CD8-positive, alpha-beta memory T cell (primary cell): ENCODE measurements at places on chromosomes 3 and 15. TPM values are rescaled to one million over a fixed set of nuclear protein-coding genes. Genes with fewer than 3 reads are reported as not detected.

Gene ZBTB20
- total RNA-seq, result 6.5 TPM

Gene QARS1
- 244 TPM for total RNA-seq

Gene ROPN1B
- total RNA-seq, result not detected

Gene GPR171
- 179 TPM for total RNA-seq

Gene CHRNA5
- total RNA-seq, result 8.9 TPM

Gene KBTBD13
- not detected for total RNA-seq

Gene TEX55
- total RNA-seq, result not detected

Gene SPATA16
- total RNA-seq, result not detected

Gene PRR20G
- total RNA-seq, result not detected

Gene SLC25A20
- total RNA-seq, result 29.1 TPM

Gene IL12A
- not detected for total RNA-seq

Gene RSL24D1
- total RNA-seq, result 145 TPM

Gene VIPR1
- total RNA-seq, result 5.9 TPM

Gene NEK4
- total RNA-seq, result 33.5 TPM

Gene DPPA2
- not detected for total RNA-seq

Gene C2CD4A
- 0.13 TPM for total RNA-seq

Gene FNDC3B
- total RNA-seq, result 17.4 TPM

Gene CLRN1
- total RNA-seq, result not detected

Gene STARD5
- total RNA-seq, result 5.8 TPM

Gene SPESP1
- 1.0 TPM for total RNA-seq

Gene PARP15
- 12.7 TPM for total RNA-seq

Gene C3orf49
- not detected for total RNA-seq

Gene SLC24A5
- not detected for total RNA-seq

Gene GOLGA6A
- not detected for total RNA-seq

Gene TRIM42
- not detected for total RNA-seq

Gene SLCO2A1
- not detected for total RNA-seq

Gene FSTL1
- 0.53 TPM for total RNA-seq

Gene PCOLCE2
- total RNA-seq, result not detected

Gene SLC22A13
- total RNA-seq, result 0.28 TPM

Gene WDR72
- total RNA-seq, result not detected

Gene GOLGA6L4
- 1.1 TPM for total RNA-seq

Gene LRRC2
- total RNA-seq, result 0.04 TPM

Gene GUCA1C
- total RNA-seq, result not detected

Gene C3orf22
- total RNA-seq, result not detected

Gene KLHL24
- total RNA-seq, result 13.4 TPM

Gene ZNF662
- total RNA-seq, result 1.5 TPM

Gene SLC35A5
- 19.8 TPM for total RNA-seq

Gene CHRD
- not detected for total RNA-seq

Gene ZDHHC3
- total RNA-seq, result 41.8 TPM

Gene LINS1
- total RNA-seq, result 29.6 TPM

Gene TMC3
- total RNA-seq, result not detected

Gene AADACL2
- not detected for total RNA-seq

Gene HHLA2
- 1.0 TPM for total RNA-seq

Gene GP9
- not detected for total RNA-seq

Gene BFSP2
- total RNA-seq, result not detected

Gene LRRC58
- total RNA-seq, result 37.9 TPM

Gene RPL29
- 1,367 TPM for total RNA-seq

Gene NR2F2
- total RNA-seq, result not detected

Gene SHC4
- 5.7 TPM for total RNA-seq

Gene TMED3
- 46.9 TPM for total RNA-seq

Gene ACKR4
- not detected for total RNA-seq

Gene LSMEM2
- total RNA-seq, result not detected

Gene MKRN3
- 0.98 TPM for total RNA-seq
